Activated CD8-positive, alpha-beta memory T cell treated with anti-CD3 and anti-CD28 coated beads, Interleukin-2, amount 10 ng/mL, durations not matched to agents 7 days and 5 days (primary cell): ENCODE measurements at places on chromosomes 2 and 18.

DNA sequence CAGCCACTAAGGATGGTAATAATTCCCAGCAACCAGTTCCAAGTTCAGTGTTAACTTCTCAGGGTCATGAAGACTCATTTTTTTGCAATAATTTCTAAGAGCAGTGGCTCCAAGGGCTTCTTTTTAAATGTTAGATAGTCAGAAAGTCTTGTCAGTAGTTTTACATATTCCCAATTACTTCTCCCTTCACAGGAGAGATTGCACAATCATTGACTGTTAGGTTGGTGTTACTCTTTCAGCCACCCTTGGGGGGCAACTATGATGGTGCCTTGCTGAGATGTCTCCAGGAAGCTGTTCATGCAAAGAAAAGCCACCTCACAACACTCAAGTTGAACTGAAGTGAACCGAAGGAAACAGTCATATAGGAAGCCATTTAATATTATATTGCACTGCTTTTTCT is 127.9 kb upstream of the DOCK10 start:
- no peak for DNase-seq

DNA sequence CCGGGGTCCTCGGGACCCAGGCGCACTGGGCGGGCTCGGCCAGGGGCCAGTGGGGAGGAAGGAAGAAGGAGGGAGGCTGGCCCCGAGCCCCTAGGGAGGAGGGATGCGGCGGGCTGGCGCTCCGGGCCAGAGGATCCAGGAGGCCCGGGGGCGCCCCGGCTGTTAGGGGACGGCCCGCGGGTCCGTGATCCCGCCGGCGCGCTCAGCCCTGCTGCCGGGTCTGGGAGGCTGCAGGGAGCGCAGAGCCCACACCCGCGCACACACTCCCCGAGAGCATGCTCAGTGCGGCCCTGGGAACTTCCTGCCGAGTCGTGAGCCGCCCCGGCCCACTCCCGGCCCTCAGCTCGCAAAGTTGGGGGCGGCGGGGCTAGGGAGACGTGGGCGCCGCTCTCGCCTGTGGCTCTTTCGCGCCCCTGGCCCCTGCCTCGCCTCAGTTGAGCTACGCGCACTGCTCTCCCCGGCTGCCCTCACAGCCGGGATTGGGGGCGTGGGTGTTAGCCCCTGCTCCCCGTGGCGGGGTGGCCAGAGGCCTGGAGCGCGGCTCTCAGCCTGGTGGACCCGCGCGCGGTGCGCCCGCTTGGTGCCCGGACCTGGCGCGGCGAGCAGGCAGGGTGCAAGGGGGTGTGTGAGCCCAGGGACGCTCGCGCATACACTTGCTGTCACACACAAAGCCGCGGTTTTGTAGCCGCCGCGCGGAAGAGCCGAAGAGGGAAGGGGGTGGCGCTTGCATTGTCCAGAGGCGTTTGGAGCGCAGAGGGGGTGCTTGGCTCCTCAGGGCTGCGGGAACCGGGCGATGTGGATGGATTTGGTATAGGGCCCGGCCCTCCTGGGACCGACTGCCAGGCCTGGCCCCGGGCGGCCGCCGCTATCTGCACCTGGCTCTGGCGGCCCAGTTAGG is 132.9 kb upstream of the MGAT5 start:
- peak; percentile 69 for DNase-seq

DNA sequence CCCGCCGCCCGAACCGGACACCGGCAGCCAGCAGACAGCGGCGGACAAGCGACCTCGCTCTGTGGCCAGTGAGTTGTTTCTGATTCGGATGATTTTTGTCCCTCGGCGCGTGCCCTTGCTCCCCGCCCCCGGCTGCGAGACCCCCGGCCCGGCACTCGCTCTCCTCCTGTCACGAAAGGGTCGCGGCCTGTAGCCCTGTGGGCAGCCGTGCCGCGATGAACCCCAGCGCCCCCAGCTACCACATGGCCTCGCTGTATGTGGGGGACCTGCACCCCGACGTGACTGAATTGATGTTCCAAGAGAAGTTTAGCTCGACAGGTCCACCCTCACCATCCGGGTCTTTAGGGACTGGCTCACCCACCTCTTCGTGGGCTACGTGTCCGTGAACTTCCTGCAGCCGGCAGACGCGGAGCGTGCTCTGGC is 1257.5 kb upstream of the ACVR2A start:
- no peak for DNase-seq

GRCh38 chr2:21281384-21281783 is 157.6 kb downstream of the TDRD15 start:
- no peak for DNase-seq
